Motor neuron (in vitro differentiated cells): ENCODE measurements at places on chromosomes 7 and 10. TPM values are rescaled to one million over a fixed set of nuclear protein-coding genes. Genes with fewer than 3 reads are reported as not detected.
A peak's percentile ranks its signal among the peaks of the same experiment; 100 is the strongest.

DNA sequence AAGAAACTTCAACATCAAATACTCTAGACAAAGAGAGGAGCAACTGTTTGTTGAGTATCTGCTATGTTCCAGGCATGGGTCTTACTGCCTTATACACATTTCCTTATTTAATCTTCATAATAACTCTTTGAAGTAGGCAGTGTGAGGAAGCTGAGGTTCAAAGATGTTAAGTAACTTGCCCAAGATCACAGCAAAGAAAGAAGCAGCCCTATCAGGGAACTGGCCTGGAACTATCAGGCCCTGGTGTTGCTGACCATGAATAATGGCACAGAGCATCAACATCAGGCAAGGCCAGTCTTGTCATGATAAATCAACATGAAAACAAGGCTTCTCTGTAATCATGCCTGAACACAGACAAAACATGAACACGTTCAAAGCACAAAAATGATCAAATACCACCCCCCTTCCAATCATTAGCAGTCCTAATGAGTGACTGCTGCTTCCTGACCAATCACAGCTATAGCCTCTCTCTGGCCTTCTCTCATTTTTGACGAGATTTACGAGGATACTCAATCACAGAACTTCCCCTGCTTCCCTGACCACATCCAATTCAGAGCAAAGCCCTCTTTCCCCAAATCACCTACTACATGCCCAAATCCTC lies 2.3 kb downstream of the GSDME start:
- no peak for ATAC-seq

- no peak for ATAC-seq
Measured at GRCh38 chr10:119304541-119304940, 97.2 kb downstream of the GRK5 start.

DNA sequence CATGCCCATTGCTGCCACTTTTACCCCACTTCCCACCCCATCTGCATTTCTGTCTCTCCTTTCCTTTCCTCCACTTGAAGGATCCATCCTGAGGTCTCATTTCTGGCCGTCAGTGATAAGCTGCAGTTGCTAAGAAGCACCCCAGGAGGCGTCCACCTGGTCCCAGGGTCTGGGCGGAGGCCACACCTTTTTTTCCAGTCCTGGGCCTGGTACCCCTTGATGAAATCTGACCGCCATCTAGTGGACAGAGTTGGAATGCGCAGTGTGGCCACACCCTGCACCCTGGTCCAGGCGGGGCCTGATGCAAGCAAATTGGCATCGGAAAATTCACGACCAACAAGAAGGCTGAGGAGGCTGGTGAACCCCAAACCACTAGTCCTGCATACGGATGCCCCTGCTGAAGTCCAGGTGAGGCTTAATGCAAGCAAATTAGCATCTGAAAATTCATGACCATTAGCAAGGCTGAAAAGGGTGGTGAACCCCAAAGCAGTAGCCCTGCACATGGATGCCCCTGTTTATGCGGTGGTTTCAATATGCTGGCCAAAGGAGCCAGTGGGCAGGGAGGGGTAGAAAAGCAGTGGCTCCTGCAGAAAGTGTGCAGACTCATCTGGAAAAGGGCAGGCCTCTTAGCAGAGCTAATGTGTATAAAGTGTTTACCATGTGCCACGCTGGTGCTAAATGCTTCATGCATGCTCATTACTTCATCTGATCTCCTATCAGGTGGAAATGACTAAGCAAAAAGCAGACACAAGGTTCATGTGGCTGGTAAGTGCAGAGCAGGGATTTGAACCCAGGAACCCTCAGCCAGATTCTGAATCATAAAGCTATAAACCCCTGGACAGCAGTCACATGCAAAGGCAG lies 43.2 kb downstream of the GPAM start:
- peak; percentile 91 for ATAC-seq

- peak; percentile 41 for ATAC-seq
Measured at GRCh38 chr10:21497177-21497807, 28.2 kb downstream of the SKIDA1 start.

VGF gene
- 28.4 and 31.4 TPM in 2 replicates for total RNA-seq

- ATAC-seq, result no peak
Measured at GRCh38 chr10:119673271-119673670, 22.1 kb downstream of the BAG3 start.

DNA sequence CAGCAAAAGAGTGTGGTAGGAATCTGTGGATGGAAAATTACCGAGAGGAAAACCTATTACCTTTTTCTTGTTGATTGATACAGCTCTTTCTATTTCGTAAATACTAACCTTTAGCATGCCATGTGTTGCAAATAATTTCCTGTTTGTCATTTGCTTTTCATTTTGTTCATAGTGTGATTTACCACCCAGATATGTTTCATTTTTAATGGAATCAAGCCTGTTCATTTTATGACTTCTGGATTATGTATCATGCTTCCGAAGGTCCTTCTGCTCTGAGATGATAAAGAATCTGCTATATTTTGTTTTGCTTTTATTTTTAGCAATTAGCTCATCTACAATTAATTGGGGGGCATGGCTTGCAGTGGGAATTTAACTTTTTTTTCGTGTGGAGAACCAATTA lies 46.5 kb downstream of the INPP5F start:
- ATAC-seq, result no peak

GRCh38 chr7:40329601-40330153 lies 194.9 kb downstream of the SUGCT start:
- peak; percentile 71 for ATAC-seq

- no peak for ATAC-seq
Measured at GRCh38 chr7:120486164-120486563, 213.2 kb downstream of the KCND2 start.

- no peak for ATAC-seq
Measured at GRCh38 chr7:30877015-30877769, 34.5 kb upstream of the AQP1 start.

DNA sequence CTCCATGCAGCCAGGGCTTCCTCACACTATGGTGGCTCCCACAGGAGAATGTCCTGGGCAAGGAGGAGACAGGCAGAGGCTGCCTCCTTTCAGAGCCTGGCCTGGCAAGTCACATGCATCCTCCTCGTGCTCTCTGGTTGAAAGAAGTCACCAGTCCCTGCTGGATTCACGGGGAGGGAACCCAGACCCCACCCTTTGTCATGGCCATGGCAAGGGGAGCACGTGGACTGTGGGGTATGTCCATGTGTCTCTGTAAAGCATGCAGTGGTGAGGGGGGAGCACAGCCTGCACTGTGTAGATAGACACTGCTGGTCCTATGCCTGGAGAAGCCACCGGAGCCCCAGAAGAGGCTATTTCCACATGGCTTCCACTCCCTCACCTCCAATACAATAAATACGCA lies 225.0 kb downstream of the TCERG1L start:
- no peak for ATAC-seq

HOXA1 gene
- 16.1 and 16.2 TPM in 2 replicates for total RNA-seq

GRCh38 chr7:102834999-102835398 lies 77.8 kb upstream of the LRRC17 start:
- peak; percentile 85 for ATAC-seq

DNA sequence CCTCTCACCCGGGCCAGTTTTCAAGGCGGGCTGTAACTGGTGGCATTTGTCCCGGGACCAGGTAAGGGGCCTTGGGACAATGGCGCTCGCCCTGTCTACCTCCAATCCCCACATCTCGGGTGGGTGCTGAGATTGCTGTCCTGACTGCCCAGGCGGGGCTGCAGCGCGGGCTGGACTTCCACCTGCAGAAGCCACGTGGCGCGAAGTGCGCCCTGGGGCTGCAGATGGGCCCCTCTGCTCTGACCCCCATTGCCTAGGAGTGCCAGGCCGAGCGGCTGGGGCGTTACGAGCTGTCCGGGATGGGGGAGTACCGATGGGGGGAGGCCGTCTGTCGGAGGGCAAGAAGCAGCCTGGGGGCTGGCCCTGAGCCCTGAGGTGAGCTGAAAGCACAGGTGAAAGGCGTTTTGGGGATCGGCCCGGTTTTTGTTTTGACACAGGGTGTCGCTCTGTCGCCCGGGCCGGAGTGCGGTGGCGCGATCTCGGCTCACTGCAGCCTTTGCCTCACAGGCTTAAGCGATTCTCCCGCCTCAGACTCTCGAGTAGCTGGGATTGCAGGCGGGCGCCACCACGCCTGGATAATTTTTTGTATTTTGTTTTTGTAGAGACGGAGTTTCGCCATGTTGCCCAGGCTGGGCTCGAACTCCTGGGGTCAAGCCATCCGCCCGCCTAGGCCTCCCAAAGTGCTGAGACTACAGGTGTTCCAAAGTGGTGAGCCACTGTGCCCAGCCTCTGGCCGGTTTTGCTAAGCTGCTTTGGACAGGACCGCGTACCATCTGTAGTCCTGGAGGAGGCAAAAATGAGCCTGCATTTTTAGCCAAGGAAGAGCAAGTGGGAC lies at the start of gene SFXN2:
Gene SFXN2 (plus strand): TSS at position 16 of the 835 bp plus-strand sequence. CDS start 12,001 bp downstream, outside the sequence.
- peak; percentile 42 for ATAC-seq

DNA sequence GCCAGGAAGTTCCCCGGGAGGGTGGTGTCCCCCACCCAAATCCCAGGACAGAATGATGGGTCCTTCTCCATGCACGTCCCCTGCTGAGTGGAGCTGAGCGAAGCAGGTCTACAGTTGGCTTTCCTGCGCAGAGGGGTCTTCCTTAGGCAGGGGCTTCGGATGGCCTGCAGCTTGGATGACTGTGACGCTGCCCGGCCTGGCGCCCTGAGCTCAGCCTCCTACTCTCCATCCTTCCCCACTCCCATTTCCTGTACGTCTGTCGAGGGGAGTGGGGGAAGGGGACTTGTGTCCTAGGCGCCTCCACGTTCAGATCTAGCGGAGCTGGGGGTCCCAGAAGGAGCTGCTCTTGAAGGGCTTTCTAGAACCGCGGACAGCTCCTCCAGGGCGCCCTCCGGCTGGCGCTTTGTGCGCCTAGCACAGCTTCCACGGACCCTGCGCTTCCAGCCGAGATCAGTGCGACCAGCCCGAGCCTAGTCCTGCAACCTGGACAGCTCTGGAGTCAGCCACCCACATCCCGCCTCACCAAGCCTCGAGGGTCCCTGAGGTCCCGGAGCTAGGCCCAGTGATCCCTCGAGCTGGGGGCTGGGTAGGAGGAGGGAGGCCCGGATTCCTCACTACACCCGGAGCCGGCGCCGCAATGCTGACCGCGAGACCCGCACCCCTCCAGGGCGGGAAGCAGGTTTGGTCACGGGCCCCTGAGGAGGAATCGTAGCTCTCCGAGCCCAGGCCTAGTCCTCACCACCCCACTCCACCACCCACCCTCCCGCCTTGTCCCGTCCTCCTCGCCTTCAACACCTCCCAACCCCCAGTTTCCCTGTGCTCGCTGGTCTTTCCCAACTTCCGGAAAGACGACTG lies 1.9 kb downstream of the GRID1 start:
- ATAC-seq, result no peak

DNA sequence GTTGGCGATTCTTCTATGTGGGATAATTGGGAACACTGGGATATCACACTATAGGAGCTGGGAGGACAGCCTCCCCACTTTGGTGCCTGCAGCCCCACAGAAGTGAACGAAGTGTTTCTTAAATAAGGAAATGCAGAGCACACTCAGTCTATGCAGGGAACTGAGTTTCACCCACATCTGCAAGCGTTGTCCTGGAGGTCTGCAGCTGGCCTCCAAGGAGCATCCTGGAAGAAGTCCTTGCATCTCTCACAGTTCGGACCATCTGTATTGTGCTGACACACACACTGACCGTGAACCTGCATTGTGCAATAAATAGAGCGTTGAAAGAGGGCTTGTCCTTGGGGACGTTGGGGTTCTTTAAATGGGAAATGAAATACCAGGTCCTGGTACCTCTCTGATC lies 25.8 kb downstream of the LAMB4 start:
- no peak for ATAC-seq
